HEK293T (cell line): ENCODE measurements at places on chromosomes 2 and 18.

DNA sequence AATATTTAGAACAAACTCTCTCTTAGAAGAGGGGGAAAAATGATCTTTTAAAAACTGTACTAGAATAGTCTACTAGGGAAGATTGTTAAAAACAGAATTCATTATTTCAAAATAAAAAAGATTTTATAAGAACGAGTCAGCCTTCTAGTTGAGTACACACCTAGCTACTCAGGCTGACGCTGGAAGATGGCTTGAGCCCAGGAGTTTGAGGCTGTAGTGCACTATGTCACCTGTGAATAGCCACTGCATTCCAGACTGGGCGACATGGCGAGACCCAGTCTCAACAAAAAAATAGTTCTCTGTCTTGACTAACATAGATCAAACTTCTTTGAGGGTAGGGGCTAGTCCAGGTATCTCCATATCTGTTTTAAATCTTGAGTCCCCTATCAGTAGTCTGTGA is 33.9 kb downstream of the ERLEC1 start:
- DNase-seq, result no peak

GRCh38 chr2:37181726-37182684 is 6.5 kb downstream of the SULT6B1 start:
- DNase-seq, result no peak

DNA sequence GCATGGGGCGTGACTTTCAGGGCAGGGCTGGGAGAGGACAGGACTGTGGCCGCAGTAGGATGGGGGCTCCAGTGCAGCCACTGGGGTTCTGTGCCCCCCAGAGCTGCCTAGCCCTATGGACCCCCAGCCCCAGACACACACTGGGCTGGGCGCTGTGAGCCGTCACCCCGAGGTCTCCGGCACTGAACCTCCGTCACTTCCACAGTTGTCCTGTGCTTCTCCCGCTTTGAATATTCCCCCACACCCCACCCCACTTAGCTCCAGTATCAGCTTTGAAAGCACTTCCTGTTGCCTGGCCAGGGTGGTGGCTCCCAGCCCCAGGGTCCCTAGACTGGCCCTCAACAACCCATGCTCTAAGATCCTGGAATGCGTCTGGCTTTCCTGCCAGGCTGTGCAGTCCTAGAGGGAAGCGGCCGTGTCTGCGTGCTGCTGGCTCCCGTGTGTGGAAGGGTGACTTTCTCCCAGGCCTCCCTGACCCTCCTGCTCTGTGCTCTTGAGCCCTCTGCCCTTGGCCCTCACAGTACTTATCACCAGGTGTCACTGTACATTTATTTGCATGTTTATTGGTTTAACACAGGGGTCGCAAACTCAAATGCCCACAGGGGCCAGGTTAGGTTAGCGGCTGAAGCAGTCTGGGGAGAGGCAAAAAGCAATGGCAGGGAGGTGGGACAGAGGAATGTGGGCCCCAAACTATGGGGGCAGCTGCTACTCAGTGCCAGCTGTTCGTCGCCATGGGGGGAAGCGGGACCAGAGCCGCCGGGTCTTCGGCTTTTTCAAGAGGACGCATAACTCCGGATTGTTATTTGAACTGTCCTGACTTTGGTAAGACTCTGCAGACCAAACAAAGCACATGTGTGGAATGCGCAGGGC is 9.9 kb downstream of the OBSL1 start:
- no peak for DNase-seq

- DNase-seq, result no peak
These were observed 7.4 kb downstream of the ARHGEF4 start for GRCh38 chr2:130844161-130844560.

GRCh38 chr18:67672716-67673115 is 156.2 kb upstream of the DSEL start:
- no peak for DNase-seq

GRCh38 chr18:62713651-62714247 is 1.6 kb upstream of the PHLPP1 start:
- DNase-seq, result no peak

DNA sequence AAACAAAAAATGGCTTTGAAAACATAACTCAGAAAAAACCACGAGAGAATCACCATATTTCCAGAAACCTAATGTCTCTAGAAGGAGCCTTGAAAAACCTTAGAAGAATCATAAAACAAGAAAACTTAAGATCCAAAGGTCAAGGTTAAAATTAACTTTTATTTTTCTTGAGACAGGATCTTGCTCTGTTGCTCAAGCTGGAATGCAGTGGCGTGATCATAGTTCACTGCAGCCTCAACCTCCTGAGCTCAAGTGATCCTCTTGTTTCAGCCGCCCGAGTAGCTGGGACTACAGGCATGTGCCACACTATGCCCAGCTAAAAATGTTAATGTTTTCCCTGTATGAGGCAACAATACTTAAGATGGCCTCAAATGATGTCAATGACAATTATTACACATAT is 254.2 kb upstream of the SESTD1 start:
- DNase-seq, result no peak

DNA sequence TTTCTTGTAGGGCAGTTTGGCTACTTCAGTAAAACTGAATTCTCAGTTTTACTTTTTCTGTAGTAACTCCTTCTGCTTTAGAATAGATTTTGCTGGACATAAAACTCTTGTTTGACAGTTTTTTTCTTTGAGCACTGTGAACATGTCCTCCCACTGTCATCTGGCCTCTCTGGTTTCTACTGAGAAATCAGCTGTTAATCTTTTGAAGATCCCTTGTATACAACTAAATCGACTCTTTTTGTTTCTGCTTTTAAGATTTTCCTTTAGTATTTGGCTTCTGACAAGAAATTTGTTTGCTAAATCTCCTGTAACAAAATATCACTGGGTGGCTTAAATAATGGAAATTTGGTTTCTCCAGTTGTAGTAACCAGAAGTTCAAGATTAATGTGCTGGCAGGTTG is 570.9 kb upstream of the RAB6C start:
- DNase-seq, result no peak

- no peak for DNase-seq
These were observed 11.8 kb upstream of the ZFP36L2 start for GRCh38 chr2:43238176-43238575.

GRCh38 chr2:64338910-64339500 is 115.0 kb upstream of the LGALSL start:
- no peak for DNase-seq

DNA sequence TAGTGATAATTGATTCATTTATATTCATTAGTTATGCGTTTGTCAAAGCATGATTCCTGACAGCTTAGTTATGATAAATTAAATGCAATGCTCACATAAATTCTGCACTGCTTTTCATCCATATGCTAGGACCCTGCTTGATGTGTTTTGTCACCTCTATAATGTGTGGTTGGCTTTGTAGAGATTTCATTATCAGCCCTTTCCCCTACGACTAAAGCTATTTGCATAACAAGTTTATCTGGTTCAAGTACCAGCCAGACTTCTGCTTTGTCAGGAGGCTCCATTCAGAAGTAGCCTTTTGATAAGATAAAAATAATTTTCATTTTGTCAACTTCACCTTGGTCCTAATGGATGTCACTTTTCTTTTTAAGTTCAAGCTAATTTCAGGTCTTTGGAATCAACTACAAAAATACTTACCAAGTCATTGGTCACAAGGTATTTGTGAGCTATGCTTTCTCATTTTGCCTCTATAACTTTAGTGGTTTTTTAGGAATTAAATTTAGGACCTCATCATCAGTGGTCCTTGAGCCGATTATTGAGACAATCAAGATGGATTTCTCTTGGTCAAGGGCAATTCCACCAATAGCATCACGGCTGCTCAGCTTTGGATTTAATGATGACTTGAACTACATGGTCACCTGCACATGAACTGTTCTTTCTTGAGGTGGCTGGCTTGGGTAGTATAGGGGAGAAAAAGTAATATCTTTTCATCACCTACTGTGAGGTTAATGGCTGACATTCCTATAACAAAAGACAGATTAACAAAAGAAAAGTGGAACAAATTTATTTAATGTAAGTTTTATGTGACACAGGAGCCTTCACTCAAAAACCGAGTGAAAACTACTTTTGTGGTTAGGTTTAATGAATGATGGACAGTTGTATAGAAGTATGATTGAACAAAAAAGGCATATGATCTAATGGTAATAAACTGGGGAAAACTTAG is 162.1 kb downstream of the MYO3B start:
- no peak for DNase-seq

DNA sequence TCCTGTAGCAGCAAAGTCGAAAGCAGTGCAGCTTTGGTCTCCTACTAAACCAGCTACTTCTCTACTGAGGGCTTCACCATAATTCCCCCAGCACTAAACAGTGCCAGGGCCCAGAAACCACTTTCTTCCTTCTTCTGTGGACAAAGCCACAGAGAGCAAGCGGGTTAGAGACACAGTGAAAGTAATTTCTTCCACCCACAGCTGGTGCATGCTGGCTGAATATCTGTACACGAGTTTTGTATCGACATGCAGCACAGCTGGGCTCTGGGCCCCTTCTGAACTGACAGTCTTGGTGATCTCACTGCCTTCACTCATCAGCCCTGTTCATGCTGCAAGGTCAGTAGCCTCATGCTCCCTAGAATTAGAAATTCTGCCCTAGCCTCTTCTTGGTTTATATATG is 74.0 kb upstream of the SULT1C3 start:
- no peak for DNase-seq

GRCh38 chr2:148999451-148999921 is 39.0 kb upstream of the LYPD6B start:
- DNase-seq, result no peak

GRCh38 chr2:58904095-58904494 is 663.0 kb upstream of the FANCL start:
- no peak for DNase-seq

- DNase-seq, result no peak
These were observed 247.7 kb downstream of the TPGS2 start for GRCh38 chr18:36580874-36581750.

GRCh38 chr2:174699993-174700766 is 64.1 kb downstream of the CHRNA1 start:
- peak; percentile 60 for DNase-seq

- DNase-seq, result no peak
These were observed 70.1 kb downstream of the EML4 start for GRCh38 chr2:42239289-42239661.

- no peak for DNase-seq
These were observed 10.7 kb downstream of the RBM43 start for GRCh38 chr2:151251012-151251411.

GRCh38 chr2:115290478-115290877 is 848.0 kb downstream of the DPP10 start:
- DNase-seq, result no peak

DNA sequence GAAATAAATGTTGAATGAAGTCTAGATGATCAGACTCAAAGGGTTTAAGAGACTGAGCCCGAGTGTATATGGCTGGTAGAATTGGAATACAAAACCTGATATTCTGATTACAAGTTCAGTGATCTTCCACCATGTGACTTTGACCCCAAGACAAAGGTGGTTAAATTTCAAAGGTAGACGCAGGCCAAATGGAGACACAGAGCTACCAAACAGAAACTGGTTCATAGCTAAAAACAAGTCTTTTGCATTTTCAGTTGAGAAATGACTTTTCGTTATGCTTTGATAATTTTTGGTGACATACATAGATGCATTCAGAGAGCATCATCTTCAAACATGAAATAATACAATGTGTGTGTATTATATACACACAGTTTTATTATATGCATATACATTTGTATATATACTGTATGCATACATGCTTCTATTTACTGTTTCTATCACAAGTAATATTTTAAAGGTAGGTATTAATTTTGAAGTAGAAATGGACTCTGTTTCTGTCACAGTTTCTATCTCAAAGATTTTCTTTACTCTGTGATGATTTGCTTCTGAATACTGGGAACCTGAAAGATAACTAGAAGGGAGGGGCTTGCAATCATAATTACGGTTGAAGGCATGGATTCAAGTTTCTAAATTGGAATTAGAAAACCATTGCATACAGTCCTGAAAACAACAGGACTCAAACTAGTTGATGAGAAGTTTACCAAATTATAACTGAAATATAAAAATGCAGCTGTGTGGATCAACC is 142.3 kb downstream of the ABCA12 start:
- no peak for DNase-seq

- no peak for DNase-seq
These were observed 72.6 kb downstream of the TPGS2 start for GRCh38 chr18:36756242-36756641.

- peak; percentile 83 for DNase-seq
These were observed 418.2 kb upstream of the HS6ST1 start for GRCh38 chr2:128736689-128737545.

GRCh38 chr18:68172842-68173549 is 541.9 kb downstream of the TMX3 start:
- no peak for DNase-seq

DNA sequence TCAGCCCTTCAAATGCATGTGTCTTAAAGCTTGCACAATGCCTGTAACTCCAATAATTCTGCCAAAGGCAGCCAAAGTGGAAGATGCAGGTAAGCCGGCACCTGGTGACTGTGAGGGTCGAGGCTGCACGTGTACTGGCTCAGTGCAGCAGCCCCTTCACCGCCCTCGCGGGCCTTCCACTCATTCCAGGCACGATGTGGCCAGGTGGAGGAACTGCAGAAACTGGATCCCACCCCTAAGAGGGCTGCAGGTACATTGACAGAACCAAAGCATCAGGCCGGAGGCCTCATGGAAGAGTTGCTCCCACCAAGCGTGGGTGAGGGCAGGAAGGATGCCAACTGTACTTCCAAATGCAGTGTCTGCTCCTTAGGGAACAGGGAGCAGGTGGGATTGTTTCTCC is 253.4 kb downstream of the HDAC4 start:
- DNase-seq, result no peak

GRCh38 chr2:10883801-10884478 is 27.8 kb upstream of the KCNF1 start:
- no peak for DNase-seq

DNA sequence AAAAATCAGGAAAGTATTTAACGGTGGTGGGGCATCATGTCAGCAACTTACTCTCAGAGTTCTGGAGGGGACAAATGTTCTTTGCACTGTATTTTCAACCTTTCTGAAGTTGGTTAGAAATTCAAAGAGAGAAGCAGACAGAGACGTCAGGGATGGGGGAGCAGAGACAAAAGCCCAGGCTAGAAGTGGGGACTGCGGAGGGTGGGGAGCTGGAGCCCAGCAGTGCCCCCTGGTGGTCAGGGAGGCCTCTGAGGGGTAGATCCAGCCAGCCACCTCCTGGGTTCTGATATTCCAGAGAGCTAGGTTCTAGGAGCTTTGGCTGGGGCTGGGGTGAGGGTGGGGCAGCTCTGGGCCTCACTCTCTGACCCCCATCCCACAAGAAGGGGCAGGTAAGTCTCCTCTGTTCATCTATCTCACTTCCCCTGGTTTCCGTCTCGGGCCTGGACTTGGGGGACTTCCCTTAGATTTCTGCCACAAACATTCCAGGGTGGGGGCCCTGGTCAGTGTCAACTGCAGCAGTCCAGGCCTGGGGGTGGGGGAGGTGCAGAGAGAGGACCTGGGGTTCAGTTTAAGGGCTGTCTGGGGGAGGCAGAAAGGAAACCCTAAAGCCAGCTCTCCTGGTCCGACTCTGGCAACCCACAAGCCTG is 8.9 kb downstream of the TNS1 start:
- DNase-seq, result peak; percentile 77
